ENCODE measurements at places on chromosomes 4 and X.

DNA sequence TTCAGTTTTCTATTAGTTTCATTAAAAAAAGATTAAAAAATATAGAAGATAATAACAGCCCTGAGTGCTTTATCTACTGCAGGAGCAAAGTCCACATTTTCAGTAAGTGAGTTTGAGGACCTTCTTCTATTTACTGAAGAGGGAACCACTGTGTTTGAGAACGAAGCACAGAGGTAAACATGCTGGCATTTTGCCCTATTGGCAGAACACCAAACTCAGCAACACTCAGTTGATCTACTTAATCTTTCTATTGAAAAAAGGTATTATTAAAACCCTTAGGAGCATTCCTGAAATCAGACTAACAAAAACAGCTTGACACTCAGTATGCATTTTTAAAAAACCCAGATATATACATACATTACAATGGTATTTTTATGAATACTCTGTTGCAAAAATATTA is 1496.7 kb downstream of the TECRL start:
- no peak for DNase-seq

DNA sequence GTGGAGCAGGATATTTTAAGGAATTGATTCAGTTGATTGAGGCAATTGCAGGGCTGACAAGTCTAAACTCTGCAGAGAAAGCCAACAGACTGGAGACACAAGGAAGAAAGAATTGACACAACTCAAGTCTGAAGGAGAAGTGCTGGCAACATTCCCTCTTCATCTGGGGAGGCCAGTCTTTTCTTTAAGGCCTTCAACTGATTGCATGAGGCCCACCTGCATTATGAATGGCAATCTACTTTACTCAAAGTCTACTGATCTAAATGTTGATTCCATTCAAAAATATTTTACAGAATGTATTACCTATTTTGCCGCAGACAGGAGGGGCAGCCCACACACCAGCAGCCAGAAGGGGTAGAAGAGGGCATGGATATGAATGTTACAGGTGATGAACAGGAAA is 425.2 kb downstream of the PCDH10 start:
- no peak for DNase-seq

DNA sequence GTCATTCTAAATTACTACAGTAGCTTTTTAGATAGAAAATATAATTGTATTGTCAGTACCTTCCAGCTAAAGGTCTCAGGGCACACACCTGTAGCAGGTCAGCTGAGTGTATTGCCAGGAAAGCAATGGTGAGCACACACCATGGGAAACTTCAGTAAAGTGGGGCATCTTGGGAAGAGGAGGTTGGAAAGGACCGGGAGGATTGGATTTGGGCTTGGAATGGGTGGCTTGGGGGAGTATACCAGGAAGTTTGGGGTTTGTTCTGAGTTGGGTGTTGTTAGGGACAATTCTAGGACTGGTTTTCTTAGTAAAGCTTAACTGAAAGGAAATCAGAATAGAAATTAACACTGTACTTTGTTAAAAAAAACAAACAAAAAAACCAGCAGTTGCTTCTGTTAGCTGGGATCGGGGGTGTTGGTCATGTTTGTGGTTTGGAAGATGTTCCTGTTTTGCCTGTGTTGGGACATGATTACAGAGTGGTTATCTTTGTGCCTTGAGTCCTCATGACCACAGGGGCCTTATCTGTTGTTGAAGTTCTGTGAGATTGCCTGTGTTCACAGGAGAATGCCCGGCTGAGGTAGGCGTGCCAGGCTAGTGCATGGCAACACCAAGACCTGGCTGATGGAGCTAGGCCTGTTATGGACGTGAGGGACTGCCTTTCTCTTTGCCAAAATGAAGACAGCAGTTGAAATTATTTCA is 35.1 kb downstream of the PRIMPOL start:
- no peak for DNase-seq

GRCh38 chrX:100798484-100799214 is 21.5 kb upstream of the CSTF2 start:
- no peak for DNase-seq

DNA sequence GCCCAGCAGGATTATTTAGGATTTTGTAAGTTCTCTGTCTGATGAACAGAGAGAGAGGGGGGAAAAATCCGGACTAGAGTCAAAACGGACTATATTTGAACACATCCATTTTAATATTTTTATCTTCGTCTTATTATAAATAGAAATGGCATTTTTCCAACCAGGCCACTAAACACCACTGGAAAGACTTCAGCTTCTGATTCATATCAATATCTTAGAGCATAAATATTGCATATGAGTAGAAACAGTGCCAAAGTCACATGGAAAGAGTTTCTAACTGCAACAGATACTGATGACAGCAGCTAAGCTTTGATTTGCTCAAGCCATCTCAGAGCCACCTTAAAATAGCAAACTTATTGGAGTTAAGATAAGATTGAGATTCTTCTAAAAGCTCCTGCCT is 456 bp downstream of the PPARGC1A start:
- no peak for DNase-seq

GRCh38 chr4:13007802-13008470 is 476.2 kb downstream of the RAB28 start:
- DNase-seq: no peak

GRCh38 chr4:160831165-160831922 is 1332.5 kb downstream of the FSTL5 start:
- no peak for DNase-seq

DNA sequence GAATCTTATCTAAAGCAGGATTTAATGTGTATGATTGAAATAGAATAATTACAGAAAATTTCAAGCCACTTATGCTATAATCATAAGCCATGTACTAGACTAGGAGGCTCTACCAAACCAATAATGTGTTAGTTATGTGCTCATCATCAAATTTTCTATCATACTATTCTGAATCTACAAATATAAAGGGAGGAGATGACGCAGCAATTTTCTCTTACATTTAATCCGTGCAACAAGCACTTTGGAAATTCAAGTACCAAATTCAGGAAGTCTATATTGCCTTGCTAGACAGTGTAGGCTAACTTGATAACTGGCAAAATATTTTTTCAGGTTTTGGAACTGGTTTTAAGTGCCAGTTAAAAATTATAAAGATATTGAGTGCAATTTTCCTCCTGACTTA is 283.5 kb downstream of the C4orf33 start:
- no peak for DNase-seq

DNA sequence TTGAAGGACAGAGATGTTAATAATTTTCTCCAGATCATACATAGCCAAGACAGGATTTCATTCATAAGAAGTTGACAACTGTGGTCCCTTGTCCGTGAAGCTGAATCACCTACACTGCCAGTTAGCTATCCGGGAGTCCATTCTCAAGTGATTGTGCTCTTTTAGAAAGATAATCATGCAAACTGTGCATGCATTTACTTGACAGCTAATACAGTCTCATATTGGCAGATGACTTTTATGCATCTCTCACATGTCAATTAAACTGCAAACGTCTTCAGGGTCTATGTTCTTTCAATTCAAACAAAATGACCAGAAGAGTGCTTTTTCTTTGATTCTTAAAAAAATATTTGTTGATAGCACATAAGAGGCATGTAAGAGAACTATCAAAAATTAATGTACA is 1572.9 kb downstream of the C4orf33 start:
- no peak for DNase-seq

- DNase-seq: no peak
Measured at GRCh38 chr4:68895561-68896198, 55.9 kb downstream of the UGT2A3 start.

DNA sequence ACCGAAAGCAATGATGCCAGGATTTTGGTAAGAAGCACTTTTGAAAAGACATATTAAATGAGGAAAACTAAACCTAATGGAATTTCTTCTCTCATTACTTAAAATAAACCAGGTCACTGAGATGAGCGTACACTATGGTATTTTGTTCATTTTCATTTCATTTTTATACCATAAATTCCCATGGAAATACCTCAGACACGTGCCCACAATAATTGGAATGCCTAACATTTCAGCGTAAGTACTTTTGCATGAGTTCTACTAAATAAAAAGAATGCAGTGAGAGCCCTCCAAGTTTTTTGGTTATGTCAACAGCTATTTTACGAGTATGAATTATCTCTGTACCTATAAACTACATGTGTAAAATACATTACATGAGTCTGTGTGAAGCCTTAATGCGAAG is 3.2 kb downstream of the CAMK2D start:
- DNase-seq: no peak

- DNase-seq: no peak
Measured at GRCh38 chr4:187396106-187396505, 599.5 kb upstream of the ZFP42 start.

GRCh38 chr4:129335276-129335675 is 239.3 kb downstream of the C4orf33 start:
- no peak for DNase-seq

- no peak for DNase-seq
Measured at GRCh38 chr4:54077812-54078211, 13.4 kb upstream of the CHIC2 start.

- DNase-seq: no peak
Measured at GRCh38 chr4:188002751-188003150, 7.2 kb downstream of the ZFP42 start.

GRCh38 chrX:70262952-70263567 is 3.1 kb upstream of the P2RY4 start:
- DNase-seq: no peak

- DNase-seq: no peak
Measured at GRCh38 chr4:75180217-75180616, 247.3 kb downstream of the PARM1 start.
